ENCODE measurements at places on chromosomes 7 and 10.

- no peak for DNase-seq
Observed at GRCh38 chr10:88923520-88923919, 29.1 kb downstream of the ACTA2 start.

GRCh38 chr7:96284835-96285234 is 37.1 kb downstream of the SLC25A13 start:
- no peak for DNase-seq

GRCh38 chr7:136066304-136067143 is 89.4 kb upstream of the MTPN start:
- DNase-seq: no peak

GRCh38 chr7:50394315-50394714 is 55.8 kb downstream of the FIGNL1 start:
- no peak for DNase-seq

GRCh38 chr10:13970236-13970956 is 360.3 kb downstream of the FRMD4A start:
- no peak for DNase-seq

- DNase-seq: no peak
Observed at GRCh38 chr7:121938429-121938996, 65.6 kb downstream of the PTPRZ1 start.

DNA sequence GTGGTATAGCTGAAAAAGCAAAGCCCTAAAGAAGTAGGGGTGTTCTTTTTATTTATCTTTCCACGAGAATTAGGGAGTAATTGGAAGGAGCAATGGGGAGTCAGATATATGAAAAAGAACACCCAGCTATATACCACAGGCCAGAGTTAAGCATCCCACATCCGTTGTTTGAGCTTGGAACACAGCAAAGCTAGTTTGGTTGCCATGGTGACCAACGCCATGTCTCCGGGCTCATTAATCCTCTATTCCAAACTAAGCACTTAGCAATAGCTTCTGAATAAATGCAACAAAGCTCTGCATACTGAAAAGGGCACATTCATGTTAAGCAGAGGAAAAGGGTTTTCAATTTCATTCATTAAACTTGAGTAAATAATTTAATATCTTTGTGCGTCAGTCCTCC is 23.5 kb downstream of the ASB4 start:
- no peak for DNase-seq

DNA sequence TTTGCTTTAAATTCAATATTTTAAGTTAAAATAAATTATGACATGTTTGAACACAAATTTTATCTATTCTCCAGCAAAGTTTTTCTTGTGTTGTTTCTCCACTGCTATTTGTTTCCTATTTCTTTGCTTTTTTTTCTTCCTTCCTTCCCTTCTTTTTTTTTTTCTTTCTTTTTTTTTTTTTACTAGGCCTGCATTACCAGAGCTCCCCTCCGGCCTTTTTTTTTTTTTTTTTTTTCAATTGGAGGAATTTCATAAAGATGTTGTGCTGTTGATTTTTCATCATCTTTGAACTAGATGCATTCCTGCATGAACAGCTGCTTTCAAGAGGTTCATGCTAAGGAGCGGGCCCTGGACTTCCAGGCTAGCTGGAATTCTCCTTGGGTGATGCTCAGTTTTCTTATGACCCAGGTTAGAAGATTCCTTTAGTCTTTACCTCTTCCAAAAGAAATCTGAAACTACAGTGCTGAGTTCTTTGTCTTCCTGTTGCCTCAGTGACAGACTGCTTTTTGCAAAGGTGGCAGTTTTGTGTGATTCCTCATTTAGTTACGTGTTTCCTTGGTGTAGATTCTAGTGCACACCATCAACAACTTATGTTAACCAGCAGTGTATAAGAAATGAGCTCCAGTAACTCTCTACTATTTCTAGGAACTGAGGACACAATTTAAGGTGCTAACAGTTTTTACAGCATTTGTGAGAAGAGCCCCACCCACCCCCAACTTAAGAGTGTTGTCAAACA is 4.8 kb upstream of the CAMK1D start:
- no peak for DNase-seq

- DNase-seq: no peak
Observed at GRCh38 chr7:42573881-42574672, 337.1 kb upstream of the GLI3 start.

GRCh38 chr7:74287303-74288033 is 1.7 kb upstream of the CLIP2 start:
- DNase-seq: no peak

DNA sequence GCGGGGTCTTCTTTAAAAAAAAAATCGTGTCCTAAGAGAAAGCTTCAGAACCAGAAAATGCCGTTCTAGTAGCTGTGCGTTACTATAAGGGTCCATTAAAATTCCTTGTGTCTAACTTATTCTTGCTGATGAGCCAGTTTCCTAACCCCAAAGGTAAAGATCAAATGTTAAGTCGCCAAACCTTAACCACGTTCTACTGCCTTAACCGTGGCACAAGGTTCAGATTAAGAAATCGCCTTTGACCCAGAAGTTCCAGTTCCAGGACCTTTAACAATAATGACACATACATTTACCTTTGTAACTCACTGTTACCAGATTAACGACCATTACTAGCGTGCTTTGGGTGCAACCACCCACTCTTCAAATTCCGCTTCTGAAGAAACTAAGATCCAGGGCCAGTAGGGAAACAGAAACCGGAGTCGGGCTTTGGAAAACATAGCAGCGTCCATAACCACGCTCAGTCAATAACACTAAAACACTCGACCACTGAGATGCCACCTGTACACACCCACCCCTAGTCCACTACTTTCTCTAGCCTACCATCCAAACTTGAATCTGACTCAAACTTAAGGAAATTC is 620 bp downstream of the BET1 start:
- DNase-seq: peak; percentile 4

- no peak for DNase-seq
Observed at GRCh38 chr10:84196083-84196482, 1.7 kb downstream of the CDHR1 start.

DNA sequence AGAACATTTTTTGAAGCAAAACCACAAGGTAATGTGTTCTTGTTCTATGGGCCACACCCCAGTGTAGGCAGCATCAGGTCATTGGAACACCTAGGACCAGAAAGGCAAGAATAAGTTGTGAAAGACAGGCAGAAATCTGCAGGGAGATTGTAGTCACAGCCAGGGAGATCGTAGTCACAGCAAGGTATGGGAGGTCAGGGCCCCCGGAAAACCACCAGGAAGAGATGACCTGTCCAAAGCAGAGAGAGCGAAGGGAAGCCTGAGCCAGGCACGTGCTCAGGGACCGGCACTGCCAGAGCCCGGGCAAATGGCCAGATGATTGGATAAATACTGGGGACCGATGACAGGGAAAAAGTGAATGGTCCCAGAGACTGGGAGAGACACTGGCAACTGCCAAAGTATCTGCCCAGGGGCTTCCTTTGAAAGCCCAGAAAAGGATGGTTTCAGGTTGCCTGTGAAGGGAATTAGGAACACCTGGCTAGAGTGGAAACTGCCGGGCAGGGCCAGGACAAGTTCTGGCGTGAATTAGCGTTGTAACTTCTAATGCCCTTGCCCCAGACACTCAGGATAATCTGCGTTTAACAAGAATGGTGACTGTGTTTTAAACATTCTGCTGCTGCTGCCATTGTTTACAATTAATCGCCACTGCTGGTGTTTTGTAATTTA is 3.9 kb upstream of the NOBOX start:
- DNase-seq: no peak

GRCh38 chr10:132850246-132850645 is 64.3 kb upstream of the NKX6-2 start:
- no peak for DNase-seq

- DNase-seq: no peak
Observed at GRCh38 chr7:55733241-55734140, 129.1 kb downstream of the SEPTIN14 start.

GRCh38 chr7:2475678-2476015 is 551 bp downstream of the GRIFIN start:
- DNase-seq: no peak

GRCh38 chr10:29713450-29713849 is 78.7 kb upstream of the SVIL start:
- no peak for DNase-seq

DNA sequence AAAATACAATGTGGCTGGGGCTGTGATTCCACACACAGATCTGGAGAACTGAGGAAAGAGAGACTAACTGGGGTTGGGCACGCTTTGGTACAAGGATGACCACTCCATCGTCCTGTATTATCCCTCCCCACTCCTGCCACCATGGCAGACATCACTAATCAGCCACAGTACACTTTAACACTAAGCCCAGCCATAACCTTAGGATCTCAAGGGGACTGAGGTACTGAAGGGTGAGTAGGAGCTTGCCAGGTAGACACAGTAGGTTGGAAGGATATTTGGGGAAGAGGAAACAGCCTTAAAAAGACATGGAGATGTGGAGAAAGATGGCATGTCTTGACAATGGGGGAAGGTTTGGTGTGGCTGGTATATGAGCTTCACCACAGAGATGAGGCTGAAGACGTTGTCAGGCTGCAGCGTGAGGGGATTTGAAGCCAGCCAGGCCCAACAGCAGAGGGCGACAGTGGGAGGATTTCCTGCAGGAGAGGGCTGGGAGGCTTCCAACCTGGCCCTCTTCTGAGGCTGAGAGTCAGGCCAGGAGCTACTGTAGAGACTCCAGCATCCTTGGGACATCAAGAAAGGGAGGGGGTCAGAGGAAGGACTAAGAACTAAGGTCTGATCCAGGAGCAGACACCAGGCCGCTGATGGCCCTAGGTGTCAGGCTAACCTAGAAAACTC is 58.6 kb upstream of the COL13A1 start:
- DNase-seq: no peak

DNA sequence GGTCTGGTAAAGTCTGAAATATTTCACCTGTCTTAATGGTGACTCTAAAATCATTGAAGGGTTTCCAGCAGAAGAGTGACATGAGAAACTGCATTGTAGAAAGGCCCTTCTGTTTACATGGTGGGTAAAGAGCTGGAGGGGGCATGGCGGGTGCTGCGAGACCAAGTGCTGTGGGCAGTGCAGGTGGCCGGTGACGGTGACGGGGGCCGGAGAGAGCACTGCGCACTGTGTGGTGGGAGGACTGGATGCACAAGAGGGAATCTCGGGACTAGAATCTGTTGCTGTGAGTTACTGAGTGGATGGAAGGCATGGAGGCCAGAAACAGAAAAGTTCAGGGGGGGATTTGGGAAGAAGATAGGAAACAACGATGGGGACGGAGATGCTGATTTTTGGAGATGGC is 218.7 kb downstream of the USP6NL start:
- DNase-seq: no peak

DNA sequence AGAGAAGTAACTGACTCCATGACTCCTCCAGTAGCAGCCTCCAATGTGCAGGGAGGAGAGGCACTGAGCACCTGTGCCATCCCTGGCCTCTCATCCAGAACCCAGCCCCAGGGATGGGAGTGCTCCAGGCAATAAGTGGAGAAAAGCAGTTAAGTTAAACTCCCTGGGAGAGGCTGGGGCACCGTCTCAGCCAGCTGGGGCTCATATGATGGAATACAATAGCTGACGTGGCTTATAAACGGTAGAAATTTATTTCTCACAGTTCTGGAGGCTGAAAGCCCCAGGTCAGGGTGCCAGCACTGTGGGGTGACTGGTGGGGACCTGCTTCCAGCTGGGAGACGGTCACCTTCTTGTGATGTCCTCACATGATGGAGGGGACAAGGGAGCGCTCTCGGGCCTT is 94.7 kb downstream of the RAMP3 start:
- no peak for DNase-seq

- DNase-seq: no peak
Observed at GRCh38 chr7:137838706-137839315, 8.0 kb downstream of the DGKI start.

GRCh38 chr7:134703782-134704181 is 57.1 kb downstream of the BPGM start:
- DNase-seq: no peak

DNA sequence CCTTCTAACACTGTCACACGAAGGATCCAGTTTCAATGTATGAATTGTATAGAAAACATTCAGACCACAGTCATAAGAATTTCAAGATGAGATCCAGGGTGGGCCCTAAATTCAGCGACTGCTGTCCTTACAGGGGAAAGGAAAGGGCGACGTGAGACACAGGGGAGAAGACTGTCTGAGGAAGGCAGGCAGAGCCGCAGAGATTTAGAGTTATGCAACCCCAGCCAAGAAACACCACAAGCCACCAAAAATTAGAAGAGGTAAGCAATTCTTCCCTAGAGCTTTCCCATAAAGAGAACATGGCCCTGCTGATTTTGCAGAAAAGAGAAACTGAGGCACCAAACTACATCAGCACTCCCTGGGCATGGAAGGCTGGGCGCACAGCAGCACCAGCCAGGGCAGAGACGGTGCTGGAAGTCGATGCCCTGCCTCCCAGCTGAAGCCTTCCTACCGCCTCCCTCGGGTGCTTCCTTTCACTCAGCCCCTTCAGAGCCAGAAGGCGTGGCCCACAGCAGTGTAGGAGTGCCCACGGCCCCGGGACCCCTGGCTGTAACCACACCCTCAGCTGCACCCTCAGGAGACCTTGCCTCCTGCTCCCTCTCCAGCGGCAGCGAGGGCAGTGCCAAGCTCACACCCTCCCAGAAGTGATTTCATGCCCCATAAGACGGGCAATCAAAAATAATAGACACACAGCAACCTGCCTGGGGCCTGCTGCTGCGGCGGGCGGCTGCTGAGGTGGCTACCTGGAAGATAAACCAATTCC is 81.0 kb upstream of the LRRC4 start:
- DNase-seq: no peak

- DNase-seq: no peak
Observed at GRCh38 chr7:157791261-157791660, 454.5 kb downstream of the DNAJB6 start.

DNA sequence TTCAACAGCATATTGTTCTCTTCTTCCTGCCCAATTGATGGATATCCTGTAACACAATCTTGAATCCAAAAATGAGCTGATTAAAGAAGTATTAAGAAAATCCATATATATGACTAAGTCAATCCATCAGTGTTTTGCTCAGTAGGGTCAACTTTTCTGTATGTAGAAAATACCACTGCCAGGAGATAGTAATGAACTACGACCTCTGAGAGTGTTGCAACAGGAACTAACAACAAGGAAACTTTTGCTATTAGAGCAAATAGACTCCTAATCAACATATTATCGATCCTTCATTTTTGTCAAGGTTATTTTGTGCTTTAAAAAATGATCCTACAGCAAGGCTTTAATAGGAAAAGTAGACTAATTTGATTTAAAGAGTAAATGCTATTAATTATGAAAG is 405.3 kb upstream of the ETV1 start:
- no peak for DNase-seq

- DNase-seq: no peak
Observed at GRCh38 chr10:115092555-115093285, 445 bp upstream of the ATRNL1 start.

DNA sequence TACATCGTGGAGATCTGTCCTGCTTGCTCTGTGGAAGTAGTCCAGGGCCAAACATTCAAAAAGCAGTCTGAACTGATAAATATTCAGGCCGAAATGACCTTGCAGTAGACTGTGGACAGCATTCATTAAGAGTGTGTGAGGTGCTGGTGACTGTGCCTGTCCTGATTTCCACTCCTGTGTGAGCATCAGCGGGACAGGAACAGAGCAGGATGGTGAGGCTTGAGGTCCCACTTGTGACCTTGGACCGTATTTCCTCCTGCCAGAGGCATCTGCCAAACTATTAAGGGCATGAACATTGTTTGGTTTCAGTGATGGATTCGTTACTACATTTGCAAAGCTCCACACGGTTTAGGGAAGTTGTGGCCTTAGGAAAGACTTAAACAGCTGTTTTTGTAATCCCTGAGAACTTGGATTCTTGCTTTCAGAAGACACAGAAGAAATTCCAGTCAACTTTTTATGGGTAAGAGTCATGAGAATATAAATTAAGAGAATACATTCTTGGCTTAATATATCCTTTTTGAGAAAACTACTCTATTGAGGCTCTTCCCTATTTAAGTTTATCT is 32.8 kb downstream of the CCNY start:
- peak; percentile 17 for DNase-seq

GRCh38 chr10:110985497-110986275 is 66.3 kb downstream of the SHOC2 start:
- DNase-seq: no peak
